Fibroblast of villous mesenchyme (primary cell): ENCODE measurements at places on chromosomes 3 and 15. TPM values are rescaled to one million over a fixed set of nuclear protein-coding genes. Genes with fewer than 3 reads are reported as not detected.

GRCh38 chr3:187743195-187744141 lies 1.8 kb downstream of the BCL6 start:
- DNase-seq, result peak; percentile 76

DNA sequence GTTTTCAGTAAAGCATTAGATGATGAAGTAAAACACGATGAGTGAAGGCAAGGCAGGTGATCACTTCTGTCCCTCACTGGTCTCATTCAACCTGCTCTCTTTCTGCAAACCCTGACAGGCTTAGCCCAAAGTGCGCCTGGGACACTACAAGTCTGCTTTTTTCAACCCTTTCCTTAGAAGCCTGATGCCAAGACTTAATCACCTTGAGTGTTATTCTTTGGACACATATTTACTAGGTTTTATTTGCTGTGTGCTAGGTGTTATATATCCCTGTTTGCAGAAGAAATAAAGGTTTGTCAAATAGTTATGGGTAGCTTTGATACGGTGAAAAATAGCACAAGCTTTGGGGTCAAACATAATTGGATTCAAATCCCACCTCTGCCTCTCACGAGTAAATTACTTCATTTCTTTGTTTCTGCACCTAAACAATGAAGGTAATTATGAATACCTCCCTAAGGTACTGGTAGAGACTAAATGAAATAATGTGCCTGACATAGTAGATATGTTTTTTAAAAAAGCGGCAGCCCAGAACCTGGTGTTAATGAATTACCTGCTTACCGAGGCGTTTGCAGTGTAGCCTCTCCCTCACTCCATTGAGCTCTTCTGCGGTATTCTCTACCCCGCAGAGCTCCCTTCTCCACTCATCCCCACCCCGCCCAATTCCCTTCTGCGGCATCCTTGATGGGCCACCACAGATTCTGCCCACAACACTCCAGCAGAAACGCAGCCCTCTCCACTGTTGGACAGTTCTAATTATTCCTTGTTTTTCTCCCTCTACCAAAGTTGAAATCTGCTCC lies 269.0 kb upstream of the TPM1 start:
- no peak for DNase-seq

GRCh38 chr15:83207660-83208366 lies at the start of gene HDGFL3:
Gene HDGFL3 (minus strand): TSS chr15:83207823. CDS start chr15:83207414, 409 bp downstream.
- peak; percentile 49 for DNase-seq

GRCh38 chr15:69551391-69552056 lies 98.9 kb downstream of the RPLP1 start:
- DNase-seq, result no peak

Gene LRRC28
- total RNA-seq, result 22.5 and 27.6 TPM in 2 replicates

DNA sequence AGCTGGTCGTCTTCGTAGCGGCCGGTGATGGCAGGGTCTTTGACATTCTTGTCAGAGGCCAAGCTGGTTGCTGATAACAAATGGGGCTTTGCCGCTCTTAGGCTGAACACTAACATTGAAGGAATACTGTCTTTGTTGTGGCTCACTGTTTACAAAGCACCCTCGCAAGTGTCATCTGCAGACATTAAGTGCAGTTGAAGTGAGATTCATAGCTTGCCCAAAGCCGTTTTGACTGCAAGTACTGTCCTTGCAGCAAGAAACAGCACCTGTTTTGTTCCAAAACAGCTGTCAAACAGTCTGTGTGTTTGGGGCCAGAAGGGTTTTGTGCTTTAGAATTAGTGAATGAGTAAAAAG lies 568 bp downstream of the SENP2 start:
- DNase-seq, result no peak

- DNase-seq, result peak; percentile 70
These were observed 305.9 kb downstream of the CACNA2D3 start for GRCh38 chr3:54427941-54428871.

DNA sequence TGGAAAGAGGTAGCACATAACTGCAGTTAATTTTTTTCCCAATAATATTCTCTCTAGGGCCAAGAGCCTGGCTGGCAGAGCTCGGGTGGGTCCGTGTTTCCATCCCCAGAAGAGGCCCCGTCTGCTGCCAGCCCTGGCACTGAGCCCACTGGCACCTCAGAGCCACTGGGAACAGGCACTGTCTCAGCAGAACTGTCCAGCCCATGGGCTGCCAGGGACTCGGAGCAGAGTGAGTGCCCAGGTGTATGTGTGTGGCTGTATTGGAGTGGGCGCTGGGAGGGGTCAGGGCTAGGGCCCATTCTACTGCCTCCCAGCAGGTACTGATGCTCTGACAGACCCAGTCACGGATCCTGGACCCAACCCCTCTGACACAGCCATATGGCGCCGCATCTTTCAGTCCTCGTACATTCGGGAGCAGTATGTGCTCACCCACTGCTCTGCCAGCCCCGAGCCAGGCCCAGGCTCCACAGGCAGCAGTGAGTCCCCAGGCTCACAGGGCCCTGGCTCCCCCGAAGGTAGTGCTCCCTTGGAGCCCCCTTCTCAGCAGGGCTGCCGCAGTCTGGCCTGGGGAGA lies 8.9 kb downstream of the VWA5B2 start:
- DNase-seq, result no peak
